ENCODE measurements at places on chromosomes 6 and 20.
A peak's percentile ranks its signal among the peaks of the same experiment; 100 is the strongest.

DNA sequence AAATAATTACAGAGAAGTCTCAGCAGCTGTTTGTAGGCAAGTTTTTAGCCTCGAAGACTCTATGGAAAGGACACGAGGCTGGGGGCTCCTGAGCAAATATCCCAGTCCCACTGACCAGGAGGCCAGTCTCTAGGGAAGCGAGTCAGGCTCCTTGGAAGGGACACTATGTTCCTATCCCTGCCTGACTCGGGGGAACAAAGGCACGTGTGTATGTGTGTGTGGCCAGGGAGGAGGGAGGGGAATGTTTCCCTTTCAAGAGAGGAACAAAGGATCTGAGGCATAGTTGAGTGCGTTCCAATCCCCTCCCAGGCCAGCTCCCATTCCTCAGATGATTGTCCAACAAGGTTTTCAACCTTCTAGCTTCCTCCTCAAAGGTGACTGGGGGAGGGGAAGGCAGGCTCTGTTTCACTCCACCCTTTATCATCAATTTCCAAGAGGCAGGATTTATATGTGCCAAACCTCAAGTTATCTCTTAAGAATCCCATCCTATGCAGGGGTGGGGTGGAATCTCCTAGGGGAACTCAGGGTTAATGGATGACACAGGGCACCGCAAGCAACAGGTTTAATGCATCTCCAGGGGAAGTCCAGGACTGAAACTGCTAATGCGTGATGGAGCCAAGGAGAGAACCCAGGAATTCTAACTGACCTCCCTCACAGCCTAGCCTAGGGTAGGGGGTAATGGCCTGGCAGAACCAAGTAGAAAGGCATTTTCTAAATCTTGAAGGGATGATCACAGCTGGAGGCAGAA lies 9.9 kb downstream of the BCL2L1 start:
- DNase-seq, result peak; percentile 44

DNA sequence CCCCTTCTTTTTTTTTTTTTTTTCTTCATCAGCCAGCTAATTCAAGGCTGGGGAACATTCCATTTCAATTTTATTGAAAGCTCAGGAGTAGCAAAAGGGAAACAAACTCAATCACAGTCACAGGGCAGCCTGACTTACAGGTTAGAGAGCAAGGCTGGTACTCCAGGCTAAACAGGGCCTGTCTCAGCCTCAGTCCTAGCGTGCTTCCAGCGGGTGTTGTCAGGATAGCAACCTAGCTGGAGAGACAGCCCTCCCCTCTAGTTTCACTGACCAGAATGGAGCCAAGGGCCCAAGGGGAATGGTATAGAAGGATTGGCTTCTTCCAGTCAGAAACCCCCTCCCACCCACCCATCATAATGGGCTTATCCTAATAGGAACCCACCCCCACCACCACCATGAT lies 132.9 kb downstream of the PXDC1 start:
- no peak for DNase-seq

DNA sequence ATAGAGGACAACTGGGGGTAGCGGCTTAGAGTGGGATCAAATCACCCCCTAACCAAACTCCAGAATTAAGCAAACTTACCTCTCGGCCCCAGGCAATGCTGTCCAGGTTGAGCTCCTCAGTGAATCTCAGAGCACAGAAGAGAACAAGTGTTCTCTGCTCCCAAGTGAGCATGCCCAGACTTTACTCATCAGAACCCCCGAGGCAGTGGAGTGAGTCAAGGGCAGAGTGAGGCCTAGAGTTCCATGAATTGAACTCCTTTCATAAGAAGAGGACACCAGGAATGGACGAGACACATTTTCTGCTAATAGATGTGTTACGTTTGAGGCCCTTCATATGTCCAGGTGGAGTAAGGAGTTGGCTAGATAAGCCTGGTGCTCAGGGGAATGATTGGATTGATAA lies 134.0 kb upstream of the DTNBP1 start:
- no peak for DNase-seq

DNA sequence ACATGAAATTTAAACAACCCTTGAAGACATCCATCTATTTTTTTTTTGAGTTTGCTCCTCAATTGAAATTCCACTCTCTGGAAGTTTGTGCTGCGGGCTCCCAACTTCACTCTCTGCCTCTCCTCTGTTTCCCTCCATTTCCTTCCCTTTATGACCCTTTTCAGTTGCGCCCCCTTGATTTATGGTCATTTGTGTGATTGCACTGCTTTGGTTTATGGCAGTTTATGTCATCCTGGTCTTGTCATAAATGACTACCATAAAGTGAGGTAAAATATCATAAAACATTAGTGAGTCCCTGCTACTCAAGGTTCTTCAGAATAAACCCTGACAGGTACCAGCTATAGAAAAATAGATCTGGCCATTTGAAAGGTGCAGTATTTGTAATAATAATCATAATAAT lies 348.3 kb upstream of the ZFP64 start:
- DNase-seq, result no peak

DNA sequence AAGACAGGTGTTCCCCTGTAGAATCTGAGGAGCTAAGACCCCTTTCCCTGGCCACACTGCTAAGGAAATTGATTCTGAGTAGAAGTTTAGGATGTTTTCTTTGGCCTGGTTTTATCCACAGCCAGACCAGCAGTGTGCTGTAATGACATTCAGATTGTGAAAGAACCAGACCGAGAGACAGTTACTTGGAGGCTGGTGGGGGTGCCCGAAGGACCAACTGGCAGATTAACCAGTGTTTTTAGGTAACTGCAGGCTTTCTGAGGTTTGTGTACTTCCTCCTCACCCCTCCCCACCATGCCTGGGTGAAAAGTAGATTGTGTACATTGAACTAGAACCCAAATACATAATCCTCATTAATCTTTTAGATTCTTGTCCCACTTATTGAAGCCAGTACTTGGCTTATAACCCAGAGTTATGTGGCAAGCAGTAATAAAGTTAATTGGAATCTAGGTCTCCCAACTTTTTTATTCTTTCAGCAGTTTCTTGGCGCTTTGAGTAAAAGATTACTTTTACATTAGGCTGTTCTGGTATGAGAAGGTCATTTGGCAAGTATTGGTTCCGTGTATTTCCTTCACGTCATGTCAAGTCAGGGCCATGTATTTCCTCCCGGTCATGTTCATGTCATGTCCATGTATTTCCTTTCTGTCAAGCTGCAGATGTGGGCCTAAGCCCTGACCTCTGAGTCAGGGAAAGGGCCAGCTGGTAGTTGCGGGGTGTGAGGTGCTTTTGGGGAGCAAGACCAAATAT lies 93.7 kb downstream of the TCP11 start:
- no peak for DNase-seq

- DNase-seq, result no peak
Observed at GRCh38 chr6:168837254-168838036, 396.5 kb downstream of the SMOC2 start.

DNA sequence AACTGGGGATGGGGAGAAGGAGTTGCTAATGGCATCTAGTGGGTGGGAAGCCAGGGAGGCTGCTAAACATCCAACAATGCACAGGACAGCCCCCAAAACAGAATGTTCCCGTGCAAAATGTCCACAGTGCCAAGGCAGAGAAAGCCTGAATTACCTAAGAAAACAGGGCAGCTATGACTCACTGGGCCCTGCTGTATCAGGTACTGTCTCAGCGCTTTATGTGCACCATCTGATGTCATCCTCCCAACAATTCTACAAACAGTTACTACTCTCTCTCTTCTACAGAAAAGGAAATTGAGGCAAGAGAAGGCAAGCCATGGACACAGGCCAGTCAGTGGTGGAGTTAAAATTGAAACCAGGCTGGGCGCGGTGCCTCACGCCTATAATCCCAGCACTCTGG lies 3.1 kb downstream of the YTHDF1 start:
- no peak for DNase-seq

DNA sequence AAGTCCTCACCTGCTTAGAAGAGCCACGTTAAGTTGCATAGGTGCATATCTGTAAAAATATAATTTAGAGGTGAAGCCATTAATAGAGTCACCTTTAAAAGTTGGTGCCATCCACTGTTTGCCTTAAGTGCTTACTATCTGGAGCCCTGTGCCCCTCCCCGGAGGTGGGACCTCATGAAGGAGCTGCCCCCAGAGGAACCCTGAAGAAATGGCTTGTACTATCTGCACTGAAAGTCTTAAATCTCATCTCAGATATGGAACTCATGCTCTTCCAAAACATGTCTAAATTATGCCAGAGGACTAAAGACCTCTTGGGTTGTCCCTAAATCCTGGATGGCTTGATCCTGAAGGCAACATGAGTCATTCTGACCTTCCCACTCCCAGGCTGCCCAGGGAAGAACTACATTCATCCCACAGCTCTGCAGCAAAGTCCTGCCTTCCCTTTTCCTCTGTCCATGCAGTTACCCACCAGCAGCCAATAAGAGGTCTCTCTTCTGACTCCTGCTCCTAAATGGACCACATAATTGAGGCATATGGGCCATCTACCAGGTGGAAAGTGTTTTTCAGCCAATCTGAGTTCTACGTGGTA lies 85.3 kb downstream of the ASXL1 start:
- DNase-seq, result no peak

DNA sequence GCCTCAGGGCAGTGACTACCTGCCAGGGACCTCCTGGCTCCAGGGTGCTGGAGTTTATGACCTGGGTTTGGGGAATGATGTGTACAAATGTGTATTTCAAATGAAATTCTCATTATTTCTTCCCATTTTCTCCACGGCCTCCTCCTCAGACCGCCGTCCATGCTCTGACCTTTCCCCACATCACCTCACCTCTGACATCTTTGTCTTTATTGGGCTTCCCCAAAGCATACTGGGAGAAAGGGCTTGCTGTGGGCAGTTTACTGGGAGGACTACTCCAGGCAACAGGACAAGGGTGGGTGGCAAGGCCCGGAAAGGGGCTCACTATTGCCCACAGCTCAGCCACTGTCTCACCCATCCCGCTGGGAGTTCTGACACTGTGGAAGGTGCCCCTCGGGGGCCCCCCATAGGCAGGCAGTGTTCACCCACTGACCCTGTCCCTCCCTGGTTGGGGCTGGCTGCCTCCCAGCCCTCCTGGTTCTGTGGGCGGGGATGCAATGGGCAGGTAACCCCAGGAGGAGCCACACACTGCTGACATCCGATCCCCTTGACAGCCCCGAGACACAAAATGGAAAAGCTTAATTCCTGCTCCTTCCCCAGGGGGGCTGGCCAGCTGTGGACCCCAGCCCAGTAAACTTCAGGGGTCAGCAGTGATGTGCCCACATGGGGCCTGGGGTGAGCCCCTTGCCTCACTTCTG lies 39.8 kb upstream of the CST7 start:
- DNase-seq, result no peak

DNA sequence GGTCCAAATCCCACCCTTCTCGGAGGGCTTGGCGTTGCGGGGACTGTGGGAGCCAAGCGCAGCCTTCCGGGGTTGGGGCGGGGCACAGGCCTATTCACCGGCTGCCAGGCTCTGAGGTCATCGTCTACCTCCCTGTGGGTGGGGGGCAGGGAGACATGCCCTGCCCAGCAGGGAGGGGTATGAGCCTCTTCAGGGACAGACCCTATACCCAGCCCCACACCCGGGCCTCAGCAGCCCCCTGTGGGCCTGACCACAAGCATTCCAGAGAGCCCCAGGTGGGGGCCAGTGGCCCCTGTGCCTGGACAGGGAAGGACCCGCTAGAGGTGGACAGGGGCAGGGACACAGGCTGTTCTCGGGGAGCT lies 11.6 kb downstream of the LAMA5 start:
- no peak for DNase-seq

GRCh38 chr6:91822581-91822980 lies 1235.7 kb upstream of the MAP3K7 start:
- no peak for DNase-seq

GRCh38 chr20:53972179-53972578 lies 98.2 kb downstream of the BCAS1 start:
- DNase-seq, result no peak

DNA sequence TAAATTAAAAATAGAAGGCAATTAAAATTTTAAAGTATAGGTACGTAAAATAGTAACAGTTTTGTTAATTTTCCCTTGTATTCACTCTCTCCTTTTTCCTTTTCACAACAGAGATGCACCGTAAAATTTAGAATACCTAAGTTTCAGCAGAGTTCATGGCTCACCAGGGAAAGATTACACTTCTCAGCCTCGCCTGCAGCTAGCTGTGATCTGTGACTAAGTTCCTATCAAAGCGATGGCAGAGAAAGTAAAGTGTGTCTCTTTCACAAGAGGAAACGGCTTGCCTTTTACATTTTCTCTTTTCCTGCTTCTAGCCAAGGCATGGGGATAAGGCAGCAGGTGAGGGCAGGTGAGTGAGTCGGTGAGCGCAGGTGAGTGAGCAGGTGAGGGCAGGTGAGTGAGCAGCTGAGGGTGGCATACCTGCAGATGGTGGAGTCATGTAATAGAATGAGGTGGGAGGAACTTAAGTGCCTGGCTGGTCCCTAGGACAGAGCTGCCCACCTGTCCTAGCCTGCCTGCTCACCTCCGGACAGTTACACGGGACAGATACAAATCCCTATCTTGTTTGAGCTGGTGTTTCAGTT lies 30.9 kb downstream of the ZFP64 start:
- no peak for DNase-seq

DNA sequence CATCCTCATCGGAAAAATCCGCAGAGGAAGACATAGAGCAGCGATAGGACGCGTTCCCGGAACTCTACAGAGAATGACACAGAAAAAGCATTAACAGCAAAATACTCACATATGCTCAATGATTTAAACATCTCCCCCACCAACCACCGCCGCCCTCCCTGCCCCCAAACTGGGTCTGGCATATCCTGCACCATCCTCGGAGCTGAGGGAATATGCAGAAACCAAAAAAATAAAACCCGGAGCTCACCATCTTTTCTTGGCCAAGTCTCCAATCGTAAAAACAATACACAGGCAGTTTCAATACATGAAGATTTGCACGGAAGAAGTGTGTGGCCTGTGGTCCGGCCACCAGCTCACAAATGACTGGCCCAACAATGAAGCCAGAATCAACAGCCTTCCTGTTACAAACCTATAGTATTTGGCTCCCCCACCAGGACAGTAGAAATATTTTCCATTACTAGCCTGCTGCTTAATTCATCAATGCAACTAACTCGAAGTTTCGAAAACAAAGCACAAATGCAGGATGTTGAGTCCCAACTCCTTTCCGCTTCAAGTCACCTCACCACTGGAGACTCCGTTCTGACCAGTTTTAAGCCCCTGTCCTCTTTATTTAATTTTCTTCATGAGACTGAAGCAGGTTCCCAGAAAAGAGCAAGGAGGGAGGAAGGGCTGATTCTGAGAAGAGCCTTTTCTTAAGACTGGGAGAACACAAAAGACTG lies 103.2 kb upstream of the BEND6 start:
- peak; percentile 19 for DNase-seq

DNA sequence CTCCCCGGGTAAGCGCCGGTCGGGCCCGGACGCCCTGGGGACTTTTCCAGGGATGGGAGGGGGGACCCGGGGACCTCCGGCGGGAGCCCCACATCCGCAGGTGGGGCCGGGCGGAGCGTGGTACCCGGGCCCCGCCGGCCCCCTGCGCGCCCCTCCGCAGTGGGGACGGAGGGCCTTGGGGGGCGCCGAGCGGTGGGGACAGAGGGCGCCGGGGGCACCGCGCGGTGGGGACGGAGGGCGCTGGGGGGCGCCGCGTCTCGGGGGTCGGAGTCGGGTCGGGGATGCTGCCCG lies 270 bp downstream of the PLEKHG1 start:
- no peak for DNase-seq

GRCh38 chr6:89999154-89999553 lies 104.9 kb downstream of the GJA10 start:
- DNase-seq, result no peak
